ENCODE measurements at places on chromosomes 6 and 20. TPM values are rescaled to one million over a fixed set of nuclear protein-coding genes. Genes with fewer than 3 reads are reported as not detected.

The BTN1A1 gene
- not detected for total RNA-seq

The LY6G6C gene
- total RNA-seq: not detected

The KCNB1 gene
- under 0.01 TPM for total RNA-seq

The FOXQ1 gene
- total RNA-seq: 5.0 TPM

The WFDC5 gene
- not detected for total RNA-seq

The HLA-DQA1 gene
- 0.43 TPM for total RNA-seq

The COL9A3 gene
- total RNA-seq: 0.43 TPM

The ISM1 gene
- not detected for total RNA-seq

The HSPA1L gene
- total RNA-seq: 0.88 TPM

The IP6K3 gene
- total RNA-seq: 0.29 TPM

The VSX1 gene
- not detected for total RNA-seq

The DYNLT2 gene
- total RNA-seq: 1.1 TPM

The FAM217A gene
- not detected for total RNA-seq

The RSPH4A gene
- total RNA-seq: 0.43 TPM

The C6orf52 gene
- not detected for total RNA-seq

The COL21A1 gene
- total RNA-seq: 0.14 TPM

The EDN3 gene
- total RNA-seq: 0.14 TPM

The CDKN1A gene
- 486 TPM for total RNA-seq
